Stimulated activated CD4-positive, alpha-beta T cell treated with anti-CD3 and anti-CD28 coated beads, Interleukin-15, amount 100 ng/mL, for 48 hours (primary cell): ENCODE measurements at places on chromosomes 16 and 17.
A peak's percentile ranks its signal among the peaks of the same experiment; 100 is the strongest.

GRCh38 chr16:47778106-47778801 is 317.1 kb downstream of the PHKB start:
- no peak for DNase-seq

- no peak for DNase-seq
These were observed 52.1 kb downstream of the SCNN1B start for GRCh38 chr16:23354246-23354645.

GRCh38 chr16:15811481-15812400 is 45.1 kb downstream of the MYH11 start:
- no peak for DNase-seq

DNA sequence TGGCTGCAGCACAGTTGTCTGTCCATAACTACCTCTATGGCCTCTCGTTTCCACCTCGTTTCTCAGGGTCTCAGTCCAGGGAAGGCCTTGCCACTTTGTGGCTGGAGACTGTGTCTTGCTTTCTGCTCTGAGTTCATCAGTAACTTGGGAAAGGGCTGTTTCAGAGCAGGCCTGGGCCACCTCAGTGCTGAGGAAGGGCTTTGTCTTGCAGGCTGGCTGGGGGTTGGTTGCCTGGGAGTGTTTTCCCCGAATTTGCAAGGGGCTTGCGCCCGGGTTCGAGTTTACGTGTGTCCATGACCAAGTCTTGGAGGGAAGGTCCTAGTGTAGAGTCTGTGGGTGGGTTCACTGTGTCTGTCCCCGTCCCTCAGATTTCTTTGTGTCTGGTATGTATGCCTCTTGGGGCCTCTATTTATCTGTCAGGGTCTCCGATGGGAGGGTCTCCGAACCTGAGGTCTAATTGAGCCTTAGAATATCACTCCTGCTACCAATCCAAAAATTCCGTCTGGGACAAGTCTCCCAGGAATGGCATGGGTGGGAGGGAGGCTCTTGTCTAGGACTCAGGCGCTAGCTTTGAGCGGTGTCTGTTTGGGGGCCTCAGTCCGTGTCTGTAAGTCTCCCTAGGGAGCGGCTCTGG is 594 bp upstream of the TGFB1I1 start:
- DNase-seq, result no peak

- no peak for DNase-seq
These were observed 12.3 kb upstream of the UBE2I start for GRCh38 chr16:1297018-1297696.

- no peak for DNase-seq
These were observed 65.9 kb downstream of the PCTP start for GRCh38 chr17:55816532-55817396.

DNA sequence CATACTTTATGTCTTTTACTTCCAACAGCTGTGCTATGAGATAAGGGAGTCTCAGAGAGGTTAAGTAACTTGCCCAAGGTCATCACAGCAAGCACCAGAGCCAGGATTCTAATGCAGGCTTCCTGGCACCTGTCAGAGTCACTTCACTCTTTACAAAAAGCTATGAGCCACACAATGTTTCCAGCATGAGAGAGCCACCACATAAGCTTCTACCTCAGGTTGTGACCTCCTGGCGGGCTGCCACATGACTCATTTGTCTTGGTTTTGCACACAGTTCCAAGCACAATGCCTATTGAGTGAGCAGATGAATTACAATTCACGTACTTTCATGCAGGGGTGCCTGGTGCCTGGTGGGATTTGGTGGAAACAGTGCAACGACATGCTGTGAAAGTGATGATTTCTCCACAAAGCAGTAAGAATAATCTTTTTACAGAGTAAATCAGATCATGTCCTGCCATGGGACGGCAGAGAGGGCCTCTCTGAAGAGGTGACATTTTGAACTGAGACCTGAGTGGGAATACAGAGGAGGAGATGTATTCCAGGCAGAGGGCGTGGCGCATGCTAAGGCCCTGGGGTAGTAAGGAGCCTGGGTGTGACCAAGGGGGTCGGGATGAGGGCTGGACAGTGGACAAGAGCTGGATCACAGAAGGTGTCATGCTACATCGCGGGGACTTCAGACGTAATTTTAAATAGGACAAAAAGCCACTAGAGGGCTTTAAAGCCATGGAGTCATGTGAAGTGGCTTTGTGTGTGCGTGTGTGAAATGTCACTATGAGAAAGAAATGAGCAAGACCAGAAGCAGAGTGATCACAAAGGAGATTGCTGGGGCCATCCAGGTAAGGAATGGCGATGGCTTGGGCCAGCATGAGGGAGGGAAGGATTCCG is 53.4 kb downstream of the CACNG3 start:
- peak; percentile 55 for DNase-seq

DNA sequence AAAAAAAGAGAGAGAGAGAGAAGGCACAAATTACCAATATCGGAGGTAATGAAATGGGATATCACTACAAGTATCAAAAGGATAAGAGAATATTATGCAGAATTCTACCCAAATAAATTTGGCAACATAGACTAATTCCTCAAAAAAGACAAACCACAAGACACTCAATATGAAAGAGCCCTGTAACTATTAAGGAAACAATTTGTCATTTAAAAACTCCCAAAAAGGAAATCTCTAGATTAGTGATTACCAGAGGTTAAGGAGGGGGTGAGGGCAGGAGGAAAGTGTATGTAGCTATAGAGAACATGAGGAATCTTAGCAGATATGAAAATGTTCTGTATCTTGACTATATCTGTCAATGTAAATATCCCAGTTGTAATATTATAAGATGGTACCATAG is 54.0 kb downstream of the CFDP1 start:
- no peak for DNase-seq

DNA sequence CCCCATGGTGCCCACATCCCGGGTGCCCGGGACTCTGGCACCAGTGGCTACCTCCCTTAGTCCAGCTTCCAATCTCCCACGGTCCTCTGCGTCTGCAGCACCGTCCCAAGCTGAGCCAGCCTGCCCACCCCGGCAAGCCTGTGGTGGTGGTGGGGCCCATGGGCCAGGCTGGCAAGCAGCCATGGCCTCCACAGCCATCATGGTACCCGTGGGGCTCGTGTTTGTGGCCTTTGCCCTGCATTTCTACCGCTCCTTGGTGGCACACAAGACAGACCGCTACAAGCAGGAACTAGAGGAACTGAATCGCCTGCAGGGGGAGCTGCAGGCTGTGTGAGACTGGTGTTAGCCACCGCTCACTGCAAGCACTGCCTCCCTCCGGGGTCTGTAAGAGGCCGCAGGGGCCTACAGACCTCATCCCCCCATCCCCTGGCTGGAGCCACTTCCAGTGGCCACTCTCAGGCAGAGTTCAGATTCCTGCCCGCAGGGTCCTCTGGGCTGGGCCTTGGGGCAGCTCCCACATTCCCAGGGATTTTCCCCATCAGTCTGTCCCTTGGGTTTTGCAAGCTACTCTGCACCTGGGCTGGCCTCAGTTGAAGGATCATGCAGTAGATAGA is 3.9 kb upstream of the SETD1A start:
- DNase-seq, result peak; percentile 40

DNA sequence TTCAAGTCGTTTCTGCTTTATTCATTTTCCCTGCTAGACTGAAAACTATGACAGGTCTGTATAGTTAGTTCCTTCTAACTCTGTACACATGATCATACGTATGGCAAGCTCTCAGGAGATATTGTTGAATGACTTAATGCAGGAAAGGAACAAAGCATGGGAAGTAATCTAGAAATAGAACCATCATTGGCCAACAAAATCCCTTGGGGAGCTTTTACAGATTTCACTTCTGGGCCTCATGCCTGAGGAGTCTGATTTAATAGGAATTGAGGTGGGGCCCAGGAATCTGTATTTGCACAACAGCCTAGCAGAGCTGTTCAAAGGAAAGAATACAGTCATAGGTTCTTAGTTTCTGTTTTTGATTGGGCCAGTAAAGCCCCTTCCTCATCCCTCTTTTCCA is 229.2 kb downstream of the MAP2K6 start:
- DNase-seq, result no peak

DNA sequence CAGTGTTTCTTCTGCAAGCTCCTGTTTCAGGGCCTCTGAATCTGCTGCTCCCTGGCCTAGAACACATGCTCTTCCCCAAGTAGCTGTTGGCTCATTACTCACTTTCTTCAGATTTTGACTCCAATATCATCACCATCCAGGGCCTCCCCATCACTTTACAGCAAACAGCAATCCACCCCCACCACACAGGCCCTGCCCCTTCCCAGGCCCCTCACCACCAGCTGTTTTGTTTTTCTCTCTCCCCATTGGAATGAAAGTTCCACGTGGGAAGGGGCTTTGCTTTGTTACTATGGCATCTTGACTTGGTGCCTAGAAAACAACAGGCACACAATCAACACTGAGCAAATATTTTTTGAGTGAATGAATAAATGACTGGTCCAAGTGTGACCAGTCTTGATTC is 4.0 kb downstream of the TMEM170A start:
- no peak for DNase-seq

- DNase-seq, result no peak
These were observed 488.6 kb downstream of the CDH8 start for GRCh38 chr16:61547626-61548025.

DNA sequence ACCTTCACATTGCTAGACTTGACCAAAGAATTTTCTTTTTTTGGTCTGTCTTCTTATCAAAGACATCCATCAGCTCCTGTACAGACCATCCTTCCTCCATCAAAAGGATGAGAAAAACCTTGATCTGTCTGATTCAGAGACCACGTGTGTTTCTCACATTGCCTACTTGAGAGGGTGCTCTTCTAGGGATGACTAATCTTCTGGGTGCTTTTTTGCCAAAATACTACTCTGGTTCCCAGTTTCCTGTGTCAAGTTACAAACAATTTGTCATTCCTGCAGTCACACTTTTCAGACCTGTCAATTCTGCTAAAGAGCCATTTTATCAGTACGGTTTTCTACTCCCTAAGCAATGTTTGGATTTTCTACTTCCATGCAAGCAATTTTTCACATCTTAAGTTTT is 492.2 kb downstream of the CDH11 start:
- no peak for DNase-seq

DNA sequence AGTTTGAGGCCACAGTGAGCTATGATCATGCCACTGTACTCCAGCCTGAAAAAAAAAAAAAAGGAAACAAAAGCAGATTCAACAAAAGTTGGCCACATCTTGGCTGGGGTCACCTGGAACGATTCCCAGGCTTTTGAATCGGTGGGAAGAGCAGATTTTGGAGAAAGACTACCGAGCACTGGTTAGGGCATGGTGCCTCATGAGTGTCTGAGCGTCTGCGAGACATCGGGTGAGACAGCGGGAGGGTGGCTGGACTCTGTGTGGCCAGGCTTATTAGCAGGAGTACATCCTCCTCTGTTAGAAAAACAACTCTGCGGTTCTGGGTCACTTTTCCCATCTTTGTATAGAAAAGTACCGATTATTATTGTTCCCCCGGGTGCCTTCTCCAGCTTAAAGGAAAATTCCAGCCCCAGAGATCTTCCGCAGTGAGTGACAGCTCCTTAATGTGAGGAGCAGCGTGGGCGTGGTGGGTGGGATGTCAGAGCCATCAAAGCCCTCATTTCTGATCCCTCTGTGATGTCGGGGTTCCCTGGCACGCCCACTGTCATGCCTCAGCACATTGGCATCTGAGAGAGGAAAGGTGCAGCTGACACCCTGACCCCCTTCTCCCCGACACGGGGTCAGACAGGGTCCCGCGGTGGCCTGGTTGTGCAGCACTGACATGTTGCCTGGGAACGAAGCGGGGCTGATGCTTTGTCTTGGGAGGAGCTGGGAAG is 6.9 kb downstream of the RGS9 start:
- no peak for DNase-seq

GRCh38 chr17:71316176-71316897 is 804.5 kb upstream of the SOX9 start:
- DNase-seq, result no peak

- DNase-seq, result no peak
These were observed 15.1 kb downstream of the CEP20 start for GRCh38 chr16:15873301-15873700.

GRCh38 chr17:1053661-1054360 is 56.9 kb downstream of the TIMM22 start:
- no peak for DNase-seq

DNA sequence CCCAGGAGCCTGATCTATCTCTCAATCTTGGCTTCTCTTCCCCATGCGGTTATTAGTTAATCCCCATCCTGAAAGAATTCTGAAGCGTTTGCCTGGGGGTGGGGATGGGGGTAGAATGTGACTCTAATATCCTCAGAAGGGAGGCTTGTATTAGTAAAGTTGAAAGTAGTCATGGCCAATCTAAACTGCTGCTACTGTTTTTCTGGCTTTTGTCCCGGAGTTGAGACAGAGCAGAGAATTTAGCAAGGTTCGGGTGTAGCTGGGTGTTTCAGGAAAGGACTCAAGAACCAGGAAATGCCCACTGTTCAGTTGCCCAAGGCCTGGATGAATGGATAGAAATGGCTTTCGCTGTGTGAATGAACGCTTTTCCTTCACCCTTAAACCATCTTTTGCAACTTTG is 17.6 kb upstream of the ITGAM start:
- DNase-seq, result no peak

- DNase-seq, result no peak
These were observed 58.1 kb downstream of the ZDHHC7 start for GRCh38 chr16:84953190-84953746.

DNA sequence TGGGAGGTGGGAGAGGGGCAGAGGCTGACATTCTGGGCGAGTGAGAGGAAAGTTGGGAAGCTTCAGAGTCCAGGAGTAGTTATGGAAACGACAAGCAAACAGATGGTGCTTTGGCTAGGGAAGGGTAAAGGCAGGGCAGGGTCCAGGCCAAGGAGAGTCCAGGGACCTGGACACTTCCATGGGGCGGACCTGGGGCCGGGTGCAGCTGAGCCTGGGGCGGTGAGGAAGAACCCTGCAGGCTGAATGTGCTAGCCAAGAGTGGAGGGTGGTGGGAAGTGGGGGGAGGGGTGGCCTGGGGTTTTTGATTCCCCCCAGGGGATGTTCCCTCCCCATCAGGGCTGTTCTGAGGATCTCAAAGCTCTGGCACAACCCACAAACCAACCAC is 2.6 kb downstream of the PPP1R9B start:
- no peak for DNase-seq

GRCh38 chr17:10186771-10187410 is 11.5 kb downstream of the GAS7 start:
- no peak for DNase-seq
